IMR-90 (cell line): ENCODE measurements at places on chromosomes 5 and 9. TPM values are rescaled to one million over a fixed set of nuclear protein-coding genes. Genes with fewer than 3 reads are reported as not detected.

GRCh38 chr5:34899066-34899465 is 16.2 kb downstream of the RAD1 start:
- no peak for DNase-seq

DNA sequence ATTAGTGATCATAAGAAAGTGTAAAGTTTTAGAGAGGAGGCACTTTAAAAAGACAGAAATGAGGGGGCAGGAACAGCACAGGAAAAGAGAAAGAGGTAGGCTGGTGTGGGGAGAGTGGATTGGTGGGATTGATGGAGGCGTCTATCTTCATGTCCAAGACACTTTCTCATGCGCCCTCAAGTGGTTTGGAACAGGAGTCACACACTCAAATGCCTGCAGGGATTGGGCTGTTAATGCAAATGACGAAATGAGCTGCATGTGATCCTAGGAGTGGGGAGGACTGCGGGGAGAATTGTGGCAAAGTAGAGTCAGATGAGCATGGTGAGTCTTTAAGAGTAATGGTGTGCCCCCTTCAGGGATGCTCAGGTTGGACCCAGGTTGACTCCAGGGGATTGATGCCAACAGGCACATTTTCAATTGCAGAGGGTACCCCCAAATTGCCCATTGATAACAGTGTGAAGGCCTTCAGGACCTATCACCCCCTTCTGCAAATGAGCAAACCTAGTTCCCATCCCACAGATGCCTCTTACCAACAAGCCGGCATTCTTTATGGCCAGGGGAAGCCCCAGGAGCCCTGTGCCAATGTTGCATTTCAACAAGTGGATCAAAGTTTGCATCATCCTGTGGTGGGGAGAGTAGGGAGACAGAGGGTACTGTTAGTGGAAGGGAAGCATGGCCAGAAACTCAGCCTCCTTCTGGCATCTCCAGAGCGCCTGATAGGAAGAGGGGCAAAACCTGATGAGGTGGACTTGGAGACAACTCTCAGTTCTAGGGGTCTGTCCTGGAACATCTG is 5.3 kb downstream of the SLC36A3 start:
- peak; percentile 50 for DNase-seq

GRCh38 chr5:128007939-128008338 is 75.6 kb upstream of the SLC12A2 start:
- DNase-seq = peak; percentile 17

GRCh38 chr5:134101686-134102439 is 12.6 kb upstream of the TCF7 start:
- DNase-seq = no peak

The NUTM2G gene
- not detected in 2 replicates for total RNA-seq

The SLC45A2 gene
- not detected in 2 replicates for total RNA-seq

DNA sequence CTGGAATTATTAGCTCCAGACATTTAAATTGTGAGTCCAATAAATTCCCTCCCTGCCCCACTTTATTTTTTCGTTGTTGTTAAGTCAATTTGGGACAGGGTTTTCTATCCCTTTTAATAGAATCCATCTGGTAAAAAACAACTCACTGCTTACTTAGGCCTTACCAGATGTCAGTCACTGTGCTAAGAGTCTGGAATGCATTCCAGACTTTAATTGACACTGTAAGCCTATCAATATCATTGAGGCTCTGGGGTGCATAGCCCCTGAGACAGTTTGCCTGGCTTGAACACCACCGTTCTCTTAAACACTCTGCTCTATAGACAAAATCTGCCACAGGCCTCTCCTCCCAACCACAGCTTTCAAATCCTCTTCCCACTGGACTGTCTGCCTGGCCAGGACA is 175.9 kb downstream of the NSG2 start:
- DNase-seq = no peak

GRCh38 chr9:75941577-75942311 is 51.3 kb downstream of the PCSK5 start:
- DNase-seq = no peak

GRCh38 chr9:84937180-84937579 is 267.7 kb downstream of the NTRK2 start:
- DNase-seq = no peak

The MAML1 gene
- total RNA-seq = 4.7 TPM in 2 replicates

DNA sequence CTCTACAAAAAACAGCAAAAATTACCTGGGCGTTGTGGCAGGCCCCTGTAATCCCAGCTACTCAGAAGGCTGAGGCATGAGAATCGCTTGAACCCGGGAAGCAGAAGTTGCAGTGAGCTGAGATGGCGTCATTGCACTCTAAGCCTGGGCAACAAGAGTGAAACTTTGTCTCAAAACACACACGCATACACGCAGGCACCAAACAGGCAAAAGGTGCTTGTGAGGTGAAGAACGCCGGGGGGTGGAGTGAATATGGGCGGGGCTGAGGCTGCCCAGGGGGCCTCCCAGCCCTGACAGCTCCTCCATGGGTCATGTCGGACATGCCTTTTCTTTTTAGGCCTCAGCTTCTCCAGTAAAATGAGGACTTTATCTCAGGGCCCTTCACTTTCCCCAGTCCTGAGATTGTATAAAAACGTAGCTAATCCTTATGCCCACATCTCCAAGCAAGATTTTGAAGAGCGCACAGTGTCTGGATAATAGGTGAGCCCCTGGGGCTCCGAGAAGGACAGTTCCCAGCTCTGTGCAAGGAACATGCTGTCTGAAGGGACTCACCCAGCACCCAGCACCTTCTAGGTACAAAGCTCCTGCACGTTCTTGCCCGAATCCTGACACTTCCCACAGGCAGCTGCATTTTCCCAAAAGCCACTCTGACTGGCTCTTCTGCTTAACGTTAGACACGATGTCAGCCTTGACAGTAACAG is 168.3 kb downstream of the COL23A1 start:
- no peak for DNase-seq

- no peak for DNase-seq
Observed at GRCh38 chr9:101212661-101213060, 172.1 kb downstream of the BAAT start.

DNA sequence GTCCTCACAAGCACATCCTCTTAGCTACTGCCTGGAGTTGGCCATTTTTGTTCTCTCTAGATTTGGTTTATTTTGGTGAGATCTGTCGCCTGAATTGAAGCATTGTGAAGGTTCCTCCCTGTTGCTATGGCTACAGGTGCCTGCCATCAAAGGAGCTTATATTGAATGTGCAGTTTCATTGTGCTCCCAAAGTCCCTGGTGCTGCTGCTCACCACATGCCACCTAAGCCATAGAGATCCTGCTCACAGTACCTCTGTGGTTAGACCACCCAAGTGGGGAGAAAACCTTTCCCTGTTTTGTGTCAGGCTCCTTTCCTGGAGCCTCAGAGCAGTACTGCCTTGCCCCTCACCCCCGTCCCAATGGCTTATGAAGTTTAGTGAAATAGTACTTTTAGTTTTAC is 383.4 kb downstream of the TMEM38B start:
- DNase-seq = no peak

The SAPCD2 gene
- 3.3 and 3.4 TPM in 2 replicates for total RNA-seq
